Osteoblast (primary cell): ENCODE measurements at places on chromosomes 6 and 20.

GRCh38 chr6:32853541-32854375, at the start of the genes PSMB9 and TAP1:
Gene PSMB9 (plus strand): TSS chr6:32854192. CDS start chr6:32854230, 38 bp downstream.
Gene TAP1 (minus strand): TSS chr6:32853704. CDS start chr6:32853636, 68 bp downstream.
- peaks cover 28% of the 10 kb centered on the region for H3K36me3 ChIP-seq
- no peaks in the 10 kb centered on the region for H3K27me3 ChIP-seq
- H3K4me1 ChIP-seq: peaks cover 14% of the 10 kb centered on the region
- H3K4me3 ChIP-seq: peak within 1 kb of the TSS; percentile 92
- peak within 1 kb of the TSS; percentile 92 for H3K27ac ChIP-seq

DNA sequence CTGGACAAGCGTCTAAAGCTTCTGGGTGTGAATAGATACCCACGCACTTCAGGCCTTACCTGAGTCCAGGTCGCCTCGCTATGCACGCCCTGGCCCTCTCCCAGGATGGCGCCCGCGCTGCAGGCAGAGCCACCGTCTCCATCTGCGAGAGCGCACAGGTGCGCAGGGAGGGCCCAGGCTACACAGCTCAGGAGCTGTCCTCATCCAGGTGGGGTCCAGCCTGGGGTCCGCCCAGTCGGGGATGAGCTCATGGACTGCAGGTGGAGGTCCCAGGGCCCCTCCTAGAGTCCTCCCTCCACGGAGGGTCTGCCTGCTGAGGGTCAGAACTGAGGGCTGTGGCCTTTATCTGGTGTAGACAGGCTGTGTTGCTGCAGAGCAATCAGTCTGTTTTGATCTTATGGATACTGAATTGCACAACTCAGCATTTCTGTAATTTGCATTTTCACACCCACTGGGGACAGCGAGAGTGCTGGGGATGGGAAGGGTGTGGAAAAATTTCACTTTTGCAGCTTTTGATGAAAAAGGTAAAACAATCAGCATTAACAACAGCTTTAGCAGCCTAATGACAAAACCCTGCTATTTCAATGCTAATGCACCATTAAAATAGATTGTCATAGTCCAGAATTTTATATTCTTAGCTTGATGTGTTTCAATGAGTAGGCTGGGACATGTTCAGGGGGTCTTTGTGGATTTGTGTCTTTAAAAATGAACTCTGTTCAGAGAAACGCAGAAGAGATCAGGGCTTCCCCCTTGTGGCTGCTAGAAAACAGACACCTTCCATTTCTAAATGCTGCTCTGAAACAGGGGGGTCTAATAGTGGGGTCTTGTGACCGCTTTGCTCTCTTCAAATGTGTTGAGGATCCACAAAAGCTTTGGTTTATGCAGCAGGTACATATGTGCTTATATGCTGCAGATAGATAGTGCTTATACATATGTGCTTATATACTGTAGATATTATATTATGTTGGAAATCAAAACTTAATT, 77.8 kb upstream of the PHACTR3 start:
- no peaks in the 10 kb centered on the region for H3K36me3 ChIP-seq
- no peak for DNase-seq
- H3K27me3 ChIP-seq: no peaks in the 10 kb centered on the region
- no peak overlapping the region for H3K27ac ChIP-seq

- no peaks in the 10 kb centered on the region for H3K36me3 ChIP-seq
- H3K27ac ChIP-seq: no peak overlapping the region
Measured at GRCh38 chr6:98179606-98180005, 654.8 kb upstream of the POU3F2 start.

GRCh38 chr6:8743170-8743745, 307.9 kb upstream of the SLC35B3 start:
- H3K36me3 ChIP-seq: no peaks in the 10 kb centered on the region
- no peak overlapping the region for H3K27ac ChIP-seq
- DNase-seq: no peak
- no peaks in the 10 kb centered on the region for H3K4me1 ChIP-seq
- no peaks in the 10 kb centered on the region for H3K27me3 ChIP-seq

DNA sequence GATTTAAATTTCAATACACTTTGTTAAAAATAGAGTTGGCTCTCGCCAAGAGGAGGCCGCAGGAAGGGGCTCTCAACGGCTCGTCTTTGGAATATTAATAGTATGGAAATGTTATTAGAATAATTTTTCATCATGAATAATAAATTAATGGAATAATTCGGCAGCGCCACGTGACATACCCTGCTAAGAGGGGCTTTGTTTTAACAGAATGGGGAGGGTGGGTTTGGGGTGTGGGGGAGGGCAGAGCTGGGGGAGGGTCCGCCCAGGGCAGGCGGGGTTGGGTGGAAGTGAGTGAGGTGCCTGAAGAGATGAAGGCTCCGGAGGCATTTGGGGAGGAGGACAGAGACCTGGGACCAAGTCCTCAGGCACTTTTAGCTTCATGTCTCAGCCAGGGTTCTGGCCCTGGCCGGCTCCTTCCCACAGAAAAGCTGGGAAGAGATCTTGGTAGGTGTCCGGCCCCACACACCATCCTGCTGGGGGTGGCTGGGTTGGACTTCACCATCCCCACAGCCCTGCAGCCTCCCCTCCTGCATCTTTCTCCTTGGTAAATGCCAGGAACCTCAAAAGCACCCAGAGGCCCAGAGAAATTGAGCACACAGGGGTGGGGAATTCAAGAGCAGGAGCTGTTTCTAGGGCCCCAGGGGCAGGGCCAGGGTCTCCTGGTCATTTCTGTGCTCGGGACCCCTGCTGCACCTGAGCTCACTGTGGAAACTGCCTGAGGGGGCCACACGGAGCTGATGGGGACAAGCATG, 93.6 kb upstream of the BHLHE23 start:
- no peak overlapping the region for H3K27ac ChIP-seq
- no peaks in the 10 kb centered on the region for H3K36me3 ChIP-seq
- H3K27me3 ChIP-seq: peaks cover 13% of the 10 kb centered on the region

- H3K27me3 ChIP-seq: no peaks in the 10 kb centered on the region
- H3K27ac ChIP-seq: no peak overlapping the region
- H3K4me3 ChIP-seq: no peak overlapping the region
- peak; percentile 73 for DNase-seq
- H3K4me1 ChIP-seq: no peaks in the 10 kb centered on the region
- no peaks in the 10 kb centered on the region for H3K36me3 ChIP-seq
Measured at GRCh38 chr6:167113047-167113754, 9.7 kb upstream of the CCR6 start.

DNA sequence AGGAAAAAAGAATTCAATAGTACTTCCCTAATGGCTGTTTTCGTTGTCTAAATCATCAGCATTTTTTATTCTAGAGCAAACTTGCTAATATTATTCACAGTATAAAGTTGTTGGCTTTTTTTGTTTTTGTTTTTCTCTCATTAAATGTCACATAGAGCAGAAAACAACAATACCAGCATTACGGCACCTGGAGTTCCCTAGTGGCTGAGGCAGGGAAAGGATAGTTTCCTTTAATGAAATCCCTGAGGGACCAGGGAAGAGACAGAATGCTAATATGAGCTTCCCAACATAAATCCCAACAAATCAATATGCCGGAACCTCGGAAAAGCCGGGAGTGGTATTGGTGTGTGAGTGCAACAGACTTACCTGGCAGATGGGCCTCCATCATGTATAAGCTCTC, 235.2 kb upstream of the ASCC3 start:
- no peaks in the 10 kb centered on the region for H3K36me3 ChIP-seq
- H3K27me3 ChIP-seq: no peaks in the 10 kb centered on the region

DNA sequence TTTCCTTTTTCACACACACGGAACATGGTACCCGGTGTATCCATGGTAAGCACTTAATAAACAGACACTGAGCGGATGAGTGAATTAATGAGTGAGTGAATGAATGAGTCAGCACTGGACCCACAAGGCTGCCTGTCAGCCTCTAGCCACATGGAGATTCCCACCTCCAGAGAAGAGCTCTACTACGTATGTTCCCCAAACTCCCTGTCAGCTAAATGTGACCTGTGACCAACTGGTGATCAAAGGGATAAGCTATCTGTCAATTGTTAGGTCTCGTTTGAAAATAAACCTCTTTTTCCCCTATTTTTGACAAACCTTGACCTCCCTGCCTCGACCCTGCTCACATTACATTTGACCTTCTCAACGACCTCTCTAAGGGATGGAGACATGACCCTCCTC, 24.5 kb upstream of the TAF8 start:
- peak; percentile 62 for DNase-seq
- H3K27ac ChIP-seq: no peak overlapping the region
- H3K4me1 ChIP-seq: peaks cover 3% of the 10 kb centered on the region
- no peaks in the 10 kb centered on the region for H3K36me3 ChIP-seq
- no peaks in the 10 kb centered on the region for H3K27me3 ChIP-seq

DNA sequence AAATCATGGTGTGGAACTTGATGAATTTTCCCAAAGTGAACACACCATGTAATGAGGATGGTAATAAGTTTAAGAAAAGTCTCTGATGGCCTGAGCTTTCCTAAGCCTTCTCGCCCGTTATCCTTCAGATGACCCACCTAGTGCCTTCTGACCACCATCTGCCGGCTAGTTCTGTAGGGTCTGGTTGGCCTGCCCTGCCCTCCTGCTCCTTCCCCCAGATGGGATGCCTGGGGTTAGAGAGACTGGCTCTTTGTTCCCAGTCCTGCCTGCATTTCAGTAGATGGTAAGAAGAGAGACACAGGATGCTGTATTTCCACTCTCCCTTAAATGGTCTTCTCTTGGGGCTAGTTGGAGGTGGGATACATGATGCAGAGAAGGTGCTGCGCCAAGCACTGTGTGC, 43.0 kb downstream of the TIAM2 start:
- DNase-seq: no peak
- H3K36me3 ChIP-seq: no peaks in the 10 kb centered on the region
- no peak overlapping the region for H3K4me3 ChIP-seq
- no peaks in the 10 kb centered on the region for H3K27me3 ChIP-seq
- H3K27ac ChIP-seq: no peak overlapping the region
- peaks cover 7% of the 10 kb centered on the region for H3K4me1 ChIP-seq

DNA sequence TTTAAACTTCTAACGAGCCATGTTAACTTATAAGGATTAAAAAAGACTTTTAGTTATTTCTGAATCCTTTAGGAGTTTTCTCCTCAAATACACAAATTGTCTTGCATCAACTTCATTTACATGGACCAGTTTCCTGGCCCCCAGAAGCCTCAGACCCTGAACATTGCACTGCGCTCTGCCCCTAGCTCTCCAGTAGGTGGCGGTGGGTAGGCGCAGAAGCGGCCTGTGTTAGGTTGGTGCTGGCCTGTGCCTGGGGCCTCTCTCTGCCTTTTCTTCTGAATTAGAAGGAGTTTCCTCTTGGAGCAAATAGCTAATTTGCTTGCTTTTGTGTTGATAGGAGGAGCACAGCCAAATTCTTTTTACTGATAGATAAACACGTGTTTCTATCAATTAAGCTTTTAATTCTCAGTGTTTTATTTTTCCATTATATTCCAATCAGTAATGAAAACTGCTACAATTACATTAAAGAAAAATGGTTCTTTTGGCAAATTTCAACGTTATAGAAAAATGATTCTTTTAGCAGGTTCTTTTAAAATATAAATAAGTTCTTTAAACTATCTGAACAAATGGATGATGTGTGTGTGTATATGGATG, 44.4 kb downstream of the DTD1 start:
- no peaks in the 10 kb centered on the region for H3K27me3 ChIP-seq
- H3K4me1 ChIP-seq: no peaks in the 10 kb centered on the region
- H3K27ac ChIP-seq: no peak overlapping the region
- no peak overlapping the region for H3K4me3 ChIP-seq
- peak; percentile 66 for DNase-seq
- H3K36me3 ChIP-seq: peaks cover 4% of the 10 kb centered on the region

DNA sequence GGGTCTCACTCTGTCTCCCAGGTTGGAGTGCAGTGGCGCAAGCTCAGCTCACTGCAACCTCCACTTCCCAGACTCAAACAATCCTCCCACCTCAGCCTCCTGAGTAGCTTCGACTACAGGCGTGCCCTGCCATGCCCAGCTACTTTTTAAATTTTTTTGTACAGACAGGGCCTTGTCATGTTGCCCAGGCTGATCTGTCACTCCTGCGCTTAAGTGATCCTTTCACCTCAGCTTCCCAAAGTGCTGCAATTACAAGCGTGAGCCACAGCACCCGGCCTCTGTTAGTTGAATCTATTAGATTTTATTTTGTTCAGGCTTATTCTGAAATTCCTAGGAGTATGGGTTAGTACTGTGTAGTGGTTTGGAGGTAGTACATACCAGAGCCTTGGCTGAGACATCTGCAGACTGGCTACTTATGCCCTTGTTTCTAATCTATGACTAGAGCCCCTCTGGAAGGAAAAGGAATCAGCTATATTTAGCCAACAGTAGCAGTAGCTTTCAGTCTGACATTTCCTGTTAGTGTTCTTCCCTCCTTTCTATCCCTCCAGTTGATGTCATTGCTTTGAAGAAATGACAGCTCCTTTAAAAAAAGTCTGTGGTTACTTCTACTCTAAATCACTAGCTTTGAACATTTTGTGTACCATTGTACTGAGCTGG, 74.4 kb downstream of the ITCH start:
- H3K36me3 ChIP-seq: peaks cover 42% of the 10 kb centered on the region
- H3K4me1 ChIP-seq: peaks cover 3% of the 10 kb centered on the region
- peak overlapping the region; percentile 42 for H3K27ac ChIP-seq

- peak; percentile 93 for DNase-seq
- no peak overlapping the region for H3K27ac ChIP-seq
- no peaks in the 10 kb centered on the region for H3K4me1 ChIP-seq
Measured at GRCh38 chr20:63314566-63315239, 21.7 kb downstream of the COL20A1 start.

GRCh38 chr6:2184700-2185455, 60.5 kb downstream of the GMDS start:
- DNase-seq: no peak
- no peak overlapping the region for H3K27ac ChIP-seq
- no peak overlapping the region for H3K4me3 ChIP-seq
- no peaks in the 10 kb centered on the region for H3K27me3 ChIP-seq
- no peaks in the 10 kb centered on the region for H3K36me3 ChIP-seq

DNA sequence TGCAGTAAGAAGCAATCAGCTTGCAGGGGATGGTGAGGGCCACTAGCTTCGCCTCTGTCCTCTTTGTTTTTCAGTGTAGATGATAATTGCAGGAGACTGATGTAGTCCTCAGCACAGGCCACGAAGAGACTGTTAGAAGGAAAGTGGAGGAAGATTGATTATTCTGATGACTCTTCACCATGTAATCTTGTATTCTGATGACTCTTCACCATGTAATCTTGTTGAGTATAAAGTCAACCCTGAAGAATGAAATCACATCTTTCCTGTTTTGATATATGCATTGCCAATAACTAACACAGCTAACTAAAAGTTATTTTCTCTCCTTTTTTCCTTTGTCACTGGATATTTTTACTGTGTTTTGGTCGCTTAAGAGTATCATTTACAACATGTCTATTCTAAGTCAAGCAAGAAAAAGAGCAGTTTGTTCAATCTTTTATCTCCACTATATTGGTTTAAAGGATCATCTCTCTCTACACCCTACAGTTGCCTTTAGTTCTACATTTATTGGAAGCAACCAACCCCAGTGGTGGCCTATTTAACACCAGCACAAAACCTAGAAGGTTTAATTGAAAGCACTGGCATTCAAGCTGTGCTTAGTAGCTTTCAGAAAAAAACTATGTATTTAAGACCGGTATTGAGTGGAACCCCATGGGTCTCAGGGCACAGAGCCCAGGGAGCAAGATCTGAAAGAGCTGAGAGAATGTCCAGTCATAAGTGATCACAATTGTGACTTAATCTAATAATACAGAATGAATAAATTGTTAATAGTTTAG, 107.2 kb upstream of the BTBD3 start:
- no peaks in the 10 kb centered on the region for H3K27me3 ChIP-seq
- no peaks in the 10 kb centered on the region for H3K36me3 ChIP-seq
- DNase-seq: peak; percentile 59

- no peaks in the 10 kb centered on the region for H3K36me3 ChIP-seq
- no peak overlapping the region for H3K27ac ChIP-seq
- H3K4me3 ChIP-seq: no peak overlapping the region
- DNase-seq: no peak
Measured at GRCh38 chr6:8750627-8751026, 315.3 kb upstream of the SLC35B3 start.
